ENCODE measurements at places on chromosomes 16 and 17.

DNA sequence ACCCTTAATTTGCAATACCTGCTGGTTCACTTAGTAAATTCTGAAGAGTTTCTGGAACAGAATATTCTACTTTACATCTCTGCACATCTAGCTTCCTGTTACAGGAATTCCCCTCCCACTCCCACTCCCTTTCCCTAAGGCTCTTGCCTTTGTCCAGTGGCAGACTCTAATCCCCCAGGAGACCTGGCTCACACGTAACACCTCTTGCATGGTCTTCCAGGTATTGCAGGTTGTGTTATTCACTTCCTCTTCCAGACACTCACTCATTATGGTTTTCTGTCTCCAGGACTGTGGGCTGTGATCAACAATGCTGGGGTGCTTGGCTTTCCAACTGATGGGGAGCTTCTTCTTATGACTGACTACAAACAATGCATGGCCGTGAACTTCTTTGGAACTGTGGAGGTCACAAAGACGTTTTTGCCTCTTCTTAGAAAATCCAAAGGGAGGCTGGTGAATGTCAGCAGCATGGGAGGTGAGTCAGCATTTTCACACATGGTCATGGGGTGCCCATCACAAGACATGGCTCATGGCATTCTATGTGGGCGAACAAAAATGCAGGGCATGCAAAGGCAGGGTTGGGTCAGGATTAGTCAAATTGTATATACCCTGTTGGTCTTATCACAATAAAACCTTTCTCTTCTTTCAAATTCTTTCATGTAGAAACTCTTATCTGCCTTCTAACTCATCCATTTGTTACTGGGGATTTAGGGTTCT, 35.8 kb downstream of the HSD17B2 start:
- DNase-seq, result no peak

GRCh38 chr16:30904114-30904780, 7.8 kb downstream of the CTF1 start:
- DNase-seq, result no peak

- no peak for DNase-seq
These were observed 2.9 kb downstream of the KRT28 start for GRCh38 chr17:40796846-40797245.

GRCh38 chr16:81715358-81716196, 63.5 kb upstream of the PLCG2 start:
- DNase-seq, result no peak

DNA sequence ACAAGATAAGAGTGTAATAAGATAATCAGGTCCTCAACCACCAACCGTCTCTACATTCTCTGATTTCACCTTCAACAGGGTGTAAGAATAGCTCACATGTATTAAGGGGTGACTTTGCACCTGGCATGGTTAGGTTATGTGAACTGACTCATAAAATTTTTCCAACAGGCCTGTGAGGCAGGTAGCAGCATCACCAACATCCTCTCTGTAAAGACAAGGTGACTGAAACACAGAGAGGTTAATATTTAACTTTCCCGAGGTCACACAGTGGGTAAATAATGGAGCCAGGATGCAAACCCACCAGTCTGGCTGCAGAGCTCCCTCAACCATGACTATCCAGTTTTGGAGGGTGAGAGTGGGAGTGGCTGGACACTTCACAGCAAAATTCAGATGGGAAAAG, 317.2 kb downstream of the C16orf95 start:
- DNase-seq, result no peak

GRCh38 chr16:50462793-50463507, 85.2 kb upstream of the NKD1 start:
- DNase-seq, result no peak

DNA sequence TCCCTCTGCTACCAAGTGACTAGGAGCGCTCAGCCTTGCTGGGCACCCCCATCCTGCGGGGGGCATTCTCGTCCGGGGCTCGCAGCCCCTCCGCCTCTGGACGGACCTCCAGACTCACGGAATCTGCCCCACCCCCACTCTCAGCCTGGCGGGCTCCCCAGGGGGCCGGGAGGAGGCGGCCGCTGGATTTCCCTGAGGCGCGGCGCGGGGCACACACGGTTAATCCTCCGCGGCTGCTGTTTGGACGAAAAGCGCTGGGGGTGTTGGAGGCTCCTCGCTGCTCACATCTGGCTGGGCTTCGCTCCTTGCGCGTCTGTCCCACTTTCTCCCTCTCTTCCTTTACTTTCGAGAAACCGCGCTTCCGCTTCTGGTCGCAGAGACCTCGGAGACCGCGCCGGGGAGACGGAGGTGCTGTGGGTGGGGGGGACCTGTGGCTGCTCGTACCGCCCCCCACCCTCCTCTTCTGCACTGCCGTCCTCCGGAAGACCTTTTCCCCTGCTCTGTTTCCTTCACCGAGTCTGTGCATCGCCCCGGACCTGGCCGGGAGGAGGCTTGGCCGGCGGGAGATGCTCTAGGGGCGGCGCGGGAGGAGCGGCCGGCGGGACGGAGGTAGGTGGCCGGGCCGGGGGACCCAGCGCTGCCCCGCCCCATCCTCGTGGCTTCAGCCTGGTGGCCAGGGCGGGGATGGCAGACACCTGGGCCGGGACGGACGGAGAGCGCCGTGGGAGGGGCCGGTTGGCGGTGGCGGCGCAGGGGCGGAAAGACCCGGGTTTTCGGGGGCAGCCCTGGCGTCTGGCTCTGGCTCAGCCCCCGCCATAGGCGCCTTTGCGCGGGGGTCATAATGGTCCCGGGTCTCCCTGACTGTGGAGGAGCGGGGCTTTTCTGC, at the start of gene C1QTNF1:
C1QTNF1 (plus strand) TSS at position 284 of the 886 bp plus-strand sequence. CDS start 19,800 bp downstream, outside the sequence.
- DNase-seq, result no peak

DNA sequence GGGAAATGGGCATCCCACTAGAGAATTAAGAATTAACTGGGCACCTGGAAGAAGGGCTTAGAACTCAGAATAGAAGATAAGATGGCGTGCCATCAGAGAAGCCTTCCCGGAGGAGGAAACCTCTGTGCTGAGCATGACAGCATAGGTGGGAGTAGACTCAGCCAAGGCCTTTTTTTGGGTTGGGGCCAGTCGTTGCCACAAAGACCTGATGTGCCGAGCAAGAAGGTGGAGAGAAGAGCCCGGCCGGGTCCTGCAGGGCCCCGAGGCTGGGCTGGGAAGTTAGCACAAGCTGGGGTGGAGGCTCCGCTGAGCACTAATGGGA, 1.1 kb upstream of the RAB11FIP4 start:
- DNase-seq, result no peak

DNA sequence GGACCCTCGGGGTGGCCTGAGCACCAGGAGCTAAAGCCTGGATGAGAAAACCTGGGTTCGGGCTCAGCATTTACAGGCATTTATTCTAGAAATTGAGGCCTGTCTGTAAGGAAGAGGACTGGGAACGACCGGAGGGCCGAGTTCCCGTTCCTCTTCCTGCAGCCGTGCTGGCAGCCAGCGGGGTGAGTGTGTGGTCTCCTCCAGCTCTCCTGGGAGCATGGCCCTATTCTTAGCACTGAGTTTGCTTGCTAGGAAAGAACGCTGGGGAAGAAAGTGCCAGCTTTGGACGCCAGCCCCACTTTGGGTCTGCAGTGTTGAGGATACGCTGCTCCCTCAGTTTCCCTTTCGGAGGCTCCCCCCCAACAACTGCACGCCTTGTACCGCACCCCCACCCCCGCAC, 49.6 kb downstream of the MGAT5B start:
- DNase-seq, result no peak

- DNase-seq, result no peak
These were observed 5.0 kb downstream of the RPL19 start for GRCh38 chr17:39205112-39205526.

All from activated T-helper 9 cell treated with anti-CD3 and anti-CD28 coated beads, Interleukin-2, amount 50 U/mL, for 16 hours (primary cell).